Activated CD4-positive, alpha-beta T cell treated with anti-CD3 and anti-CD28 coated beads for 24 hours (primary cell): ENCODE measurements at places on chromosomes 6 and 20.

DNA sequence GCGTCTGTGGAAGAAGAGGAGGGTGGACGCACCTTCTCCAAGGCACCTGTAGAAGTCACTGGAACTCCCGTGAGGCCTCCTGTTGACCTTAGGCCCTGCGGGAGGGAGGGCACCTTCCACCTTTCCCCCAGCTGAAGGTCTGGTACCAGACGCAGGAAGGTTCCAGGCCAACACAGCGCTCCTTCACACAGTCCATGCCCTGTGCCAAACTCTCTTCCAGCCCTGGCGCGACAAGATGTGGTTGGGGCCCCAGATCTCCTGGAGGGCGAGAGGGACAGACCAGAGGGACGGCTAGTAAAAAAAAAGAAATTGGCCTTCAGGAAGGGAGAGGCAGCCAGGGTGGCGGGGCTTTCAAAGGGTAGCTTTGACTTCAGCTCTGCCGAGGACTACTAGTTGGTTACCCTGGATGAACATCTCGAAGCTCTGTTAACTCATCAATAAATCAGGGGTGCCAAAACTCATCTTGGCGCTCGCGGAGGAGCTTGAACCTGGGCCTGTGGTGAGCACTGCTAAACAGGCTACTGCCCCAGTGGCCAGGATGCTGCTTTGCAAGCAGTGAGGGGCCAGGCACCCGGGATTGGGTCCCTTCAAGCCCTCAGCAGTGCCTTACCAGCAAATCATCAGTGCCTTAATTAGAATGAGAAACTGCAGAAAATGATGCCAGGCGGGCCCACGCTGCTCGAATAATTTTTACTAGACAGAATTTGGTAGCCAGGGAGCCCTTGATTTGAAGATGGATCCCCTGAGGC, 14.9 kb downstream of the AARS2 start:
- no peak for DNase-seq

DNA sequence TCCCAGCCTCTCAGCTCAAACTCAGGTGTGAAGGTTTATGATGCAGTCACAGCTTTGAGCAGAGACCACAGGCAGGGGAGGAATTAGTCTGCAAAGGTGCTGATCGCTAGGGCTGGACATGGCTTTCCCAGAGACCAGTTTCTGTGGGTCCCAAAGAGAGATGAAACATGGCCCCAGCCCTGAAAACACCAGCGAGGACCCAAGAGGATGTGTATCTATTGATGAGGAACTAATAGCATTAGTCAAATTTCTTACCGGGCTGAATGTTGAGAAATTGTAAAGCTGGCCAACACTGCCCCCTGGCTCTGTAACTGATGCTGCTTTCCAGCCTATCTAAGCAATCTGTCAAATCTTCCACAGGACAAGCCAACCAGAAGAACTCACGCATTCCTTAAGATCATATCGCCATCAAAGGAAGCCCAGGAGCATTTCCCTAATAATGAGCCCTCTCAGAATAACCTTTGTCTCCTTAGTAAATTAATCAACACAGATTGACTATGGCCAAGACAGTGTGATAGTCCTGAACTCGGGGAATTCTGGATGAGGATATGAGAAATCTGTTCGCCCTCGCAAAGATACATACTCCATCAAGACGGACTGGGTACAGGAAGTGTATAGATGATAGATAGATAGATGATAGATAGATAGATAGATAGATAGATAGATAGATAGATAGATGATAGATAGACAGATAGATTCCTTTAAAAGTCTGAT, 7.8 kb upstream of the ACSS1 start:
- peak; percentile 34 for DNase-seq

- DNase-seq: no peak
Observed at GRCh38 chr6:131107151-131107550, 28.1 kb upstream of the AKAP7 start.

GRCh38 chr6:90739339-90739738, 152.5 kb upstream of the MAP3K7 start:
- no peak for DNase-seq

GRCh38 chr6:68638230-68638900, 3.3 kb downstream of the ADGRB3 start:
- peak; percentile 26 for DNase-seq

DNA sequence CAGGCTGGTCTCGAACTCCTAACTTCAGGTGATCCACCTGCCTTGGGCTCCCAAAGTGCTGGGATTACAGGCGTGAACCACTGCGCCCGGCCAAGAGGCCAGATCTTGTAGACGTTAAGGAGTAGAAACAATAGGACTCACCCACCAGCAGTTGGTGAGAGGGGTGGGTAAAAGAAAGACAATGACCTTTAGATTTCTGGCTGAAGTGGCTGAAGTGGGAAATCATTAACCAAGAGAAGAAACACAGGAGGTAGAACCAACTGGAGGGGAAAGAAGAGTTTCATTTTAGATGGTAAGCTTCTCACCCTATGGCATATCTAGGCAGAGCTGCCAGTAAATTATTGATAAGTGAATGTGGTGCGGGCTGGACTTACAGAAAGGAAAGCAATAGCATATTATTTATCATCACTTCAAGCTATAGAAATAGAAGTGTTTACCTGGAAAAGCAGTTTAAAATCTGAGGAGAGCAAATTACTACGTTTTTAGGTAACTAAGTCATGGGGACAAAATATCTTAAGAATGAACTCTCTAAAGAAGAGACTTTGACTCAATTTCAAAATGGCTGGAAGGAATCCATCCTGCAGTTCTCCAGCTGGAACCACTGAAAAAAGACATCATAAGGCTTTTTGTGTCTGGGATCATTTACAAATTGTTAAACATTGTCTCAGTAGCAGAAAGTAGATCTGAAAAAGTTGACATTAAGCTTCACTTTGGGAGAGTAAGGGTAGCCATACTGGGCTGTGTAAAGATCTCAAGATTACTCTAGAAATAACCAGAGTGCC, 109.6 kb downstream of the ALDH8A1 start:
- DNase-seq: no peak
